ENCODE measurements at places on chromosomes 3 and 15. TPM values are rescaled to one million over a fixed set of nuclear protein-coding genes. Genes with fewer than 3 reads are reported as not detected.
A peak's percentile ranks its signal among the peaks of the same experiment; 100 is the strongest.

DNA sequence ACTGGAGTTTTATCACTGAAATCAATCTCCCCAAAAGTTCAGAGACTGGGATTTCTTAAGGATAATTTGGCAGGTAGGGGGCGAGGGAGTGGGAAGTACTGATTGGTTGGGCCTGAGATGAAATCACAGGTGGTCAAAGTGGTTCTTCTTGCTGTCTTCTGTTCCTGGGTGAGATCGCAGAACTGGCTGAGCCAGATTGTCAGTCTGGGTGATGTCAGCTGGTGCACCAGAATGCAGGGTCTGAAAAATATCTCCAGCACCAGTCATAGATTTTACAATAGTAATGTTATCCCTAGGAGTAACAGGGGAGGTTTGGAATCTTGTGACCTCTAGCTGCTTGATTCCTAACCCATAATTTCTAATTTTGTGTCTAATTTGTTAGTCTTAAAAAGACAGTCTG, 86.7 kb upstream of the SLC25A36 start:
- H3K4me1 ChIP-seq, result no peaks in the 10 kb centered on the region
- no peak overlapping the region for H3K4me3 ChIP-seq
- peaks cover 21% of the 10 kb centered on the region for H3K27me3 ChIP-seq
- no peak for DNase-seq
- no peak overlapping the region for H3K27ac ChIP-seq
- no peaks in the 10 kb centered on the region for H3K36me3 ChIP-seq

Gene STAC
- not detected for total RNA-seq

Gene BSN
- total RNA-seq, result 0.39 TPM

DNA sequence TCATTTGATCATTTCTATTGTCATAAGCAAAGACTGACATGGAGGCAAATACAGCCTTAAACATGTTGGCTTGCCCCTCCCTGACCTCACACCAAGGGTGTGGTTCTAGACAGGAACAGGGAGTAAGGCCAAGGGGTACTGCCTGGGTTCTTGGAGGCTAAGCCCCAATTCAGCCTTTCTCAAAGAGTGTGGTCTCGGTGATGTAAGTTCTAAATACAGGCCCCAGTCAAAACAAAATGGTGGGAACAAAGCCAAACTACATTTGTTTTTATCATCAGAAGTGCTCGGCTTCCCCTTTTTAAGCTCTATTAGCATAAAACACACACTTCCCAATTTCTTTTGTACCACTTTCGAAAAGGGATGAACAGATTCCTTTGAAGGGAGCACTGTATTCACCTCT, 129.5 kb downstream of the ATP8B4 start:
- no peak overlapping the region for H3K4me3 ChIP-seq
- peaks cover 31% of the 10 kb centered on the region for H3K4me1 ChIP-seq
- H3K27me3 ChIP-seq, result no peaks in the 10 kb centered on the region
- peaks cover 53% of the 10 kb centered on the region for H3K36me3 ChIP-seq
- no peak for DNase-seq

DNA sequence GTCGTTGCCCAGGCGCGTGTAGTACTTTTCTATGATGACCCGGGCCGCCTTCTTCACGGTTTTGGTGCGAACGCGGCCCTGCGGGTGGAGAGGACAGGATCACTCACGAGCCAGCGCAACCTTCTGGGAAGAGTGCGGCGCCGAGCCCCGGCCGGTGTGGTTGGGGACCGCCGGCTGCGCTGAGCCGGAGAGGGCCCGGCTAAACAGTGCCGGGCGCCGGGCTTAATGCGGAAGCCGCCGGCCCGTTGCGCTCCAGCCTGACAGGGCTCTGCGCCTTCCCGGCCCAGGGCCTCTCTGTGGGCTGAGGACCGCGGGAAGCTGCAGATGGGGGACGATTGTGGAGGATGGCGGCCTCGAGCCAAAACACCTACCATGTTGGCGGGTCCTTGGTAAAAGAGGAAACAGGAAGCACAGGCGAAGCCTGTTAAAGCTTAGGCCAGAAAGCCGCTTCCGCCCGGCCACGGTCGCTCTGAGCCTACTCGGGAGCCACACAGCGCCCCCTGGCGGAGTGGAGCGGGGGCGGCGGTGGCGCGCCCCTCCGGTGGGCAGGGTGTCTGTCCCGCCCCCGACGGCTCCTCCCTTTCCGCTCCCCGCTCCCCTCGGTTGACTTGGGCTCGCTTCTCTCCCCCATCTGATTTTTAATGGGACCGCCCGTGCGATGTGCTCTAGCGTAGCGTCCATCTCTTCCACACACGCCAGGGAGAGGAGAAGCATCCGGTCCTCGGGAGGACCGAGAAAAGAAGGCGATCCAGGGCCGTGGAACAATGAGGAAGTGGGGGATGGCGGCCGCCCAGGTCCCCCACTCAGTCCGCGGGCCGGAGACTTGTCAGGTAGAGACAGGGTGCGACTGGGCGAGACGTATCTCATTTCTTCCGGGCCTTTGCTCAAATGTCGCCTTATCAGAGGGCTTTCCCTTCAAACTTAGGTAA, at the start of gene RPS17:
TSS of gene RPS17 (minus strand) at position 403 of the 929 bp plus-strand sequence. CDS start at position 374, 29 bp downstream.
- peaks cover 36% of the 10 kb centered on the region for H3K4me1 ChIP-seq
- H3K4me3 ChIP-seq, result peak within 1 kb of the TSS; percentile 100
- H3K27ac ChIP-seq, result peak within 1 kb of the TSS; percentile 97

- H3K27ac ChIP-seq, result no peak overlapping the region
- H3K4me1 ChIP-seq, result peaks cover 9% of the 10 kb centered on the region
- peak overlapping the region; percentile 46 for H3K4me3 ChIP-seq
- peaks cover 21% of the 10 kb centered on the region for H3K27me3 ChIP-seq
- no peak for DNase-seq
Measured at GRCh38 chr3:68007621-68008226, 353.3 kb upstream of the SUCLG2 start.

DNA sequence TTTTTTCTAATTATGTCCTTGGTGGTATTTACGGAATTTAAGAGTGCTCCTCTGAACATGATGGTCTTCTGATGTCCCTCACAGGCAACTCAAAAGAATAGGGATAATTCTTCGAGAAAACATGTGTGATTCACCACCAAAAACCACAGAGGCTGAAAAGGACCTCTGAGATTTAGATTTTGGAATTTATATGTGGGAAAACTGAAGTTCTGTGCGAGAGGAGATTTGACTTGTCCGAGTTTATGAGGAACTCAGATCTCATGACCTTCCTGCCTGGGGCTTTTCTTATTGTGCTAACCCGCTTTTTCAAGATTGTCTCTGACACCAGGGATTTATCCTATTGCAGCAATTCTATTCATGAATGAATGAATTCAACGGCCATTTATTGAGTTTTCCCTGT, 142.4 kb downstream of the FAM43A start:
- H3K36me3 ChIP-seq, result no peaks in the 10 kb centered on the region
- no peak for DNase-seq
- no peak overlapping the region for H3K27ac ChIP-seq

Gene TRIM71
- not detected for total RNA-seq

Gene GABRB3
- total RNA-seq, result not detected

DNA sequence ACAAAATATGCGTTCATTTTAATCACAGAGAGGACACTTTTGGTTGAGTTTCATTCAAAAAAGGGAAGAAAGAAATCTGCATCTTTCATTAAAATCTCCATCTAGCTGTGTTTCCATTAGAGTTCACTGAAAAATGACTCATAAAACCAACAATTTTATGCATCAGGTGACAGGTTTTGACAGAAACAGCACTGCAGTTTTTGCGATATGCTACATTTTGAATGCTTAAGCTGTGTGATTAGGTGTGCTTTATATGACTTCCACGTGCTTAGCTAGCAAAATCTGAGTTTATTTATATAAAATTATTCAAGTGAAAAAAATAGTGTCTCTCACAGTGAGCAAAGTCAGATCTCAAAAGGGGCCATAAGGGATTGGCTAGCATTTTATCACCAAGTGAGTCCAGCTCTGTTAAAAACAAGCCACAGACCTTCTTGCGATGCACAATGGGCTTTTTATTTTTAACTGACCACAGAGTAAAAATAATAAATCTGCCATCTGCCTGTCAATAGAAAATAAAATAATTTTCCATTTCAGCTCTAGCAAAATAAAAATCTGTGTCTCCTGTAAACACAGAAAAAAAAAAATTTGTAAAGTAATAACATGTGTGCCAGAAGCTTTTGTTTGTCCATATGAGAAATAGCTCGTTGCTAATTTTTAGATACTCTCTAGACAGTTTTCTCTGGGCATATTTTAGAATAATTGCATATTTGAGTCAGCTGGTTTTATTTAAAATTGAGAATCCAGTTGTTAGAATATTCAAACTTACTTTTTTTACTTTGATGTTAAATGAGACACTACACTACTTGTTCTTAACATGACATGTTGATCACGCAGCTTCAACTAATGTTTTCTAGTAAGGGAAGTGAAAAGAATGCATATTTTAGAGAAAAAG, 409.8 kb downstream of the ROBO2 start:
- DNase-seq, result no peak
- no peaks in the 10 kb centered on the region for H3K27me3 ChIP-seq
- no peaks in the 10 kb centered on the region for H3K36me3 ChIP-seq
- no peak overlapping the region for H3K4me3 ChIP-seq
- no peak overlapping the region for H3K27ac ChIP-seq

DNA sequence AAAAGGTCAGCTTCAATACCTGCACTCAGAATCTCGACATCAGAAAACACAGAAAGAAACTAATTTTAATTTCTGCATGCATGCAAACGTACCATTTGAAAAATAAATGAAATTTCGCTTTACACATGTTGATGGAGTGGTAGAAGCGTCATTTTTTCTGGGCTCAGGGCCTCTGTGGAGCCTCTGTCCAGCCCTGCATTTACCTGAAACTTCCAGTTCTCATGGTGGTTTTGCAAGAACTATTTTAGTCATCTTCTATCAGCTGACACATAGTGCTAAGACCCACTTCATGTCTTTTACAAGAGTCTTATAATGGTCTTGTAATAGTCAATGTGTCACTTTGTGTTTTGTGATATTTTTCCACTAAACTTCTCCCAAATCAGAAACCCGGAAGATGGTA, 5.3 kb downstream of the KY start:
- H3K36me3 ChIP-seq, result no peaks in the 10 kb centered on the region
- peaks cover 3% of the 10 kb centered on the region for H3K27me3 ChIP-seq
- H3K4me1 ChIP-seq, result no peaks in the 10 kb centered on the region
- no peak overlapping the region for H3K4me3 ChIP-seq
- DNase-seq, result no peak

Gene NEIL1
- total RNA-seq, result 12.4 TPM

DNA sequence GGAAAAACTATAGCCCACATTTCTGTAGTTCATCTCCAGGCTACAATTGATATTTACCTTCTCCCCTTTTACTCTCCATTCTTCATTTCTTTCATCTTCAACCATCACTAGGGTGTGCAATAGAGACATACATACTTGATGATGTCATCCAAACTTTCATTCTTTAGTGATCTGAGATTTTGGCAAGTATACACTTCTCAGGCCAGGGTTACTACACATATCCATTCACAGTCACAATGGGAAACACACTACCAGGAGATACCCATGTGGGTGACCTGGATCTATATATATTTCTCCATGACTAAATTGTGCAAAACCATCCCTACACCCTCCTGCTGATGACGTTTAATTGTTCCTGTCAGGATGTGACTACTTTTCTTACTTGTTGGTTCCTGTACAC, 769.5 kb upstream of the DPPA4 start:
- no peak for DNase-seq
- no peak overlapping the region for H3K4me3 ChIP-seq
- H3K4me1 ChIP-seq, result no peaks in the 10 kb centered on the region

GRCh38 chr3:112128843-112129727, 4.0 kb downstream of the GCSAM start:
- H3K4me3 ChIP-seq, result peak overlapping the region; percentile 23
- no peaks in the 10 kb centered on the region for H3K27me3 ChIP-seq
- no peak for DNase-seq
- peaks cover 48% of the 10 kb centered on the region for H3K4me1 ChIP-seq

Gene ITGA11
- 0.17 TPM for total RNA-seq
